H1 (cell line): ENCODE measurements at places on chromosomes 6 and 20. TPM values are rescaled to one million over a fixed set of nuclear protein-coding genes. Genes with fewer than 3 reads are reported as not detected.

DNA sequence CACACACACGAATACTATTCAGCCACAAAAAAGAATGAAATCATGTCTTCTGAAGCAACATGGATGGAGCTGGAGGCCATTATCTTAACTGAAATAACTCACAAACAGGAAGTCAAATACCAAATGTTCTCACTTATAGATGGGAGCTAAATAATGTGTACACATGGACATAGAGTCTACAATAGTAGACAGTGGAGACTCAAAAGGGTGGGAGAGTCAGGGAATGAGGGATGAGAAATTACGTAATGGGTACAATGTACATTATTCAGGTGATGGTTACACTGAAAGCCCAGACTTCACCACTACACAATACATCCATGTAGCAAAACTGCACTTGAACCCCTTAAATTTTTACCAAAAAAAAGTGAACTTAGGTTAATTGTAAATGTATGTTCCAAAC is 160.4 kb downstream of the TASP1 start:
- DNase-seq, result no peak
- H3K27me3 ChIP-seq, result no peaks in the 10 kb centered on the region
- no peak overlapping the region for H3K27ac ChIP-seq
- H3K36me3 ChIP-seq, result no peaks in the 10 kb centered on the region; the same call in 1 of the 2 replicates
- no peak overlapping the region for H3K4me3 ChIP-seq

- H3K36me3 ChIP-seq, result peaks cover 4% of the 10 kb centered on the region; the same call in 1 of the 2 replicates
- DNase-seq, result no peak
- no peaks in the 10 kb centered on the region for H3K27me3 ChIP-seq
- peaks cover 26% of the 10 kb centered on the region for H3K4me1 ChIP-seq
- H3K27ac ChIP-seq, result no peak overlapping the region
These were observed 181.6 kb downstream of the JARID2 start for GRCh38 chr6:15427331-15428070.

GRCh38 chr6:47159763-47160162 is 117.6 kb upstream of the ADGRF1 start:
- H3K4me1 ChIP-seq, result no peaks in the 10 kb centered on the region
- no peaks in the 10 kb centered on the region for H3K27me3 ChIP-seq
- no peaks in the 10 kb centered on the region for H3K36me3 ChIP-seq
- H3K27ac ChIP-seq, result no peak overlapping the region
- no peak overlapping the region for H3K4me3 ChIP-seq
- no peak for DNase-seq

- H3K27me3 ChIP-seq, result no peaks in the 10 kb centered on the region
- H3K36me3 ChIP-seq, result no peaks in the 10 kb centered on the region
- peaks cover 37% of the 10 kb centered on the region for H3K4me1 ChIP-seq
- H3K4me3 ChIP-seq, result no peak overlapping the region
These were observed 70.9 kb downstream of the ARID1B start for GRCh38 chr6:156848123-156848522.

DNA sequence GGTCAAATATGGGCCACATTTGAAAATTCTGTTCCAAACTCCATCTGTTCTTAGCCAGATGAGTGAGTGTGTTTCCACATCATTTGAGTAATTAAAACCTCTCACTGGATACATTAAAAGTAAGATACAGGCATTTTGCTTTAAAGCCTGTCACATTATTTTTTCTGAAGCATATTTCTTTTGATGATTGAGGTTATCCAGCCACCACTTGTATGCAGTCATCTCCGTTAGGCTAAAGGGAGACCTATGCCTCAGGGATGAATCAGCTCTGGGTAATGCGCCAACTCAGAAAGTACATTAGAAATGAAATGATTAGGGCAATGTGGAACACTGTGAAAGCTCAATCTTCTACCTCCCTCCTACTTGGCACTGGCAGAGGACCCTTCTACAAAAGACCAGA is 90.7 kb downstream of the SNAP25 start:
- H3K4me1 ChIP-seq, result no peaks in the 10 kb centered on the region
- no peak for DNase-seq
- no peak overlapping the region for H3K27ac ChIP-seq

GRCh38 chr6:117483645-117484016 is 1.2 kb downstream of the DCBLD1 start:
- peak overlapping the region; percentile 96 for H3K4me3 ChIP-seq
- no peak for DNase-seq
- peaks cover 10% of the 10 kb centered on the region for H3K4me1 ChIP-seq
- H3K27me3 ChIP-seq, result no peaks in the 10 kb centered on the region
- H3K27ac ChIP-seq, result no peak overlapping the region

DNA sequence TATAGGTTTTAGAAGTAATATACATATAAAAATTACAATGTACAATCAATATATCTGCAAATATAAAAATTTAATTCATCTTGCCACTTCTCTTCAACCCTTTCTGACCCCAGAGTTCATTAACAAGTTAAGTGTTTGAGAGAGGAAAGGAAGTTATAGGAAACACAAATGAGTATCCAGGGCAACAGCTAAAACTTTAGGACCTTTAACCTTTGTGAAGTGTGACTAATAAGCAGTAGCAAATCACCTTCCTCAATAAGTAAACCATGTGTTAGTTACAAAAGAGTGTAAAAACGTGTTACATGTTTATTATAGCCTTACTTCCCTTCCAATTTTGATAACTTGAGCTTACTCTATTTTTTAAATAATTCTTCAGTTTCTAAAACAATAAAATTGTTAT is 73.4 kb upstream of the SIM1 start:
- H3K4me3 ChIP-seq, result no peak overlapping the region
- H3K36me3 ChIP-seq, result no peaks in the 10 kb centered on the region; the same call in 1 of the 2 replicates
- H3K27me3 ChIP-seq, result no peaks in the 10 kb centered on the region
- H3K4me1 ChIP-seq, result no peaks in the 10 kb centered on the region
- H3K27ac ChIP-seq, result no peak overlapping the region

DNA sequence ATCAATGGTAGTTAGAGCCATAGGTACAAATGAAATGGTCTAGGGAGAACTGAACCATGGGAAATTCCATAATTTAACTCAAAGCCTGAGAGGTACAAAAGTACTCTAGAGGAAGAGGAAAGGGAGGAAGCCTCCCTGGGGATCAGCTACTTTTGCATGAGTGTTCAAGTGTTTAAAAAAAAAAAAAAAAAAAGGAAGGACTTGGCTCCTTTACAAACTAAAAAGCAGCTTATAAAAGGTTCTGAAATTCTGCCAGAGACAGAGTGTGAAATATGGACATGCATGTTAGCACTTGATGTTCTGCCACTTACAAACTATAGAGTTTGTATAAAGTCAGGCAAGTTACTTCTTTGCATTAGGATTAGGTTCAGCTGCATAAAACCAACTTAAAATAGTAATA is 290.0 kb downstream of the TBC1D7 start:
- no peaks in the 10 kb centered on the region for H3K36me3 ChIP-seq
- no peaks in the 10 kb centered on the region for H3K27me3 ChIP-seq
- DNase-seq, result no peak
- H3K4me3 ChIP-seq, result no peak overlapping the region

DNA sequence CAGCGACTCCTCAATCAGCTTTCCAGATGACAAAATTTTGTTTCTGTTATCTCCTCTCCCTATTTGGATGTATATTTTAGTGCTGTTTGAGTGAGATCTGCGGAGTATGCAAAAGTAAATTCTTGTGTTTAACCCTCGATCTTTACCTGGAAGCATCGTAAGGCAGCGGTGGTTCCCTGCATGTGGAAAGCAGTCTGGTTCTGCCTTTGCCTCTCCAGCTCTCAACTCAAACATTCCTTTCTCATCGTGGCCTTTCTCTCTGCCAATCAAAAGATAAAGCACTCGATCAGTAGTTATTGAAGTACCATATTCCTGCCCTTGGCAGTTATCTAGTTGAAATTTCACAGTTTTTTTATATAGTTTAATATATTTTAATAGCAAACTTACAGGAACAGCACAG is 44.0 kb upstream of the BTN3A2 start:
- H3K27me3 ChIP-seq, result no peaks in the 10 kb centered on the region; the same call in 1 of the 2 replicates
- no peak overlapping the region for H3K27ac ChIP-seq
- H3K4me3 ChIP-seq, result peak overlapping the region; percentile 79
- peaks cover 4% of the 10 kb centered on the region for H3K4me1 ChIP-seq

DNA sequence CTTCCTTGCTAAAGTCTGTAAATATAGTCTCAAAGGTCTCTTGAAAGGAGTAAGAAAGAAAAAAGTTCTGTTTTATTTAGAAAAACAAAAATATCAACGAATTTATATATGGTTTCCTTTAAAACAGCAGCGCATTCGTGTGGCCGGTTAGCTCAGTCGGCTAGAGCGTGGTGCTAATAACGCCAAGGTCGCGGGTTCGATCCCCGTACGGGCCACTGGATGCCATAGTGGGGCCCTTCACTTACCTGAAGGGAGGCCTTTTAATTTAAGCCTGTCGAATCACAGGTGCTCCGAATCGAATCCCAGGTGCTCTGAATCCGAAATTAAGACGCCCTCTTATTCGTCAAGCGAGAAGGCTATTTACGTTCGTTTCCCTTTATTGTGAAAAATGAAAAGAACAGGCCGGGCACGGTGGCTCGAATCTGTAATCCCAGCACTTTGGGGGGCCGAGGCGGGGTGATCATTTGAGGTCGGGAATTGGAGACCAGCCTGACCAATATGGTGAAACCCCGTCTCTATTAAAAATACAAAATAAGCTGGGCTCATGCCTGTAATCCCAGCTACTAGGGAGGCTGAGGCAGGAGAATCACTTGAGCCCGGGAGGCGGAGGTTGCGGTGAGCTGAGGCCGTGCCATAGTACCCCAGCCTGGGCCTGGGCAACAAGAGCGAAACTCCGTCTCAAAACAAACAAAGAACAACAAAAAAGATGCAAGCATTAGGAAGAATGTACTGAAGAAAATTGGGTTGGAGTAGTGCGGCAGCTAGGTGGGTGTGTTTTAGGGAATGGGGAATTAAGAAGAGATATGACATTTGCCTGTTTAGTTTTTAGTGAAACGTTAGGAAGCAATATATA is 195.8 kb upstream of the ZNF184 start:
- no peaks in the 10 kb centered on the region for H3K36me3 ChIP-seq
- peaks cover 14% of the 10 kb centered on the region; the same call in 1 of the 2 replicates for H3K27me3 ChIP-seq
- peaks cover 5% of the 10 kb centered on the region; the same call in 1 of the 2 replicates for H3K4me1 ChIP-seq
- no peak overlapping the region for H3K27ac ChIP-seq
- H3K4me3 ChIP-seq, result peak overlapping the region; percentile 60

- H3K36me3 ChIP-seq, result no peaks in the 10 kb centered on the region
- H3K27me3 ChIP-seq, result peaks cover 4% of the 10 kb centered on the region; the same call in 1 of the 2 replicates
- DNase-seq, result no peak
These were observed 287.8 kb downstream of the CDH4 start for GRCh38 chr20:61539706-61540360.

DNA sequence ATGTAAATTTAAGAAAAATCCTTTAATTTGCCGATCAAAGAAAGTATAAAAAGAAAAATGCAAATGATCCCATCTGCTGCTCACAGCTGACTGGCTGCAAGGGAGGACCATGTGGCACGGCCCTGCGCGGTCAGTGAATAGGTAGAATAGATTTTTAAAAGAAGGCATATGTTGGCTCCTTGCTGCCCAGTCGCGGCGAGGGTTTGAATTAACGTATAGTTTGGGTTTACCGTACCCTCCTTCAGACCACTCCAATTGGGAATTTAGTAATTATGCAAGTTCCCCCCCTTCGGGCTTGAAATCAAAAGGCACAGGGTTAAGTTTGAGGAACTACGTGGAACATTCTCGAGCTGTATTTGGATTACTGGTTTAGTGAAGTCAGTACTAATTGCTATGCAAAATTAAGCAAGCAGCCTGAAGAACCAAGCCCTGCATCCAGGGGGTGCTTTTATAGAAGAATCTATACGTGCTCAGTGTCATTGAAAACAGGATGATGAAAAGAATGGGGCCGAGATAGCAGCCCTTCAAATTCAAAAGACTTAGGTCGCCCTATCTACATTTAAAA is 1.1 kb upstream of the BEND3 start:
- DNase-seq, result peak; percentile 69
- peaks cover 17% of the 10 kb centered on the region for H3K4me1 ChIP-seq
- peak overlapping the region; percentile 99 for H3K27ac ChIP-seq

- no peak overlapping the region for H3K4me3 ChIP-seq
- no peaks in the 10 kb centered on the region for H3K4me1 ChIP-seq
- peaks cover 13% of the 10 kb centered on the region for H3K36me3 ChIP-seq
- no peak for DNase-seq
- no peaks in the 10 kb centered on the region for H3K27me3 ChIP-seq
These were observed 12.9 kb downstream of the ZNF335 start for GRCh38 chr20:45959126-45959525.

DNA sequence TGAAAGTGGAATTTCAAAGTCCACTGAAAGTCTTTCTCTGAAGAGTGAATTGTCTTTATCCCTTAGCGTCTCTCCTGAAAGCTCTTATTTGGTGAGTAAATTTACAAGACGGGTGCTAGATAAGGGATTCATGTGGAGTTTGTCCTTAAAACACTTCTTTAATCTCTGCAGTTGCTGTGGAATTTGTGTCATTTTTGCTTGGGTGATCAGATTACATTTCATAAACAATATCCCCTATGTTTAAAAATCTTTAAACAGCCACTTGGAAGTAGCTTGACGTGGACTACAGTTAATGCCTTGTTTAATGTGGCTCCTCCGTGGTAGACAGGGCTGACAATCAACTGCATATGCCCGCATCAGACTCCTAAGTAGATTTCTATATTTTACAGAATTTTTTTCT is 175.4 kb upstream of the ZNF217 start:
- H3K27me3 ChIP-seq, result no peaks in the 10 kb centered on the region
- H3K27ac ChIP-seq, result no peak overlapping the region
- H3K4me1 ChIP-seq, result peaks cover 18% of the 10 kb centered on the region

DNA sequence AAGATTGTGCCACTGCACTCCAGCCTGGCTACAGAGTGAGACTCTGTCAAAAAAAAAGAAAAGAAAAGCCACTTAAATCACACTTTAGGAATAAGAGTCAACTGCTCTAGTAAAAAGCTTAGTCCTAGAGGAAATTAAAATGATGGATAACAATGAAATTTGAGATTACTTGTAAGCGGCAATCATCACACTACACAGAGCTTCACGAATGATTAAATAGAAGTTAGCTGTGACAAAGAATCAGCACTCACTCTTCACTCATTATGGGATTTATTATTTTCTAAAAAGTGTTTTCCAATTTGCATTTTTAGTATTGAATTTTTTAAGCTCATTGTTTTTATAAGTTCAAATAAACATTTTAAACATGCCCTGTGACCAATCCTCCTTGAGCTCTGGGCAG is 718.0 kb downstream of the UTRN start:
- DNase-seq, result no peak
- H3K4me1 ChIP-seq, result no peaks in the 10 kb centered on the region; the same call in 1 of the 2 replicates
- H3K27me3 ChIP-seq, result no peaks in the 10 kb centered on the region
- H3K36me3 ChIP-seq, result no peaks in the 10 kb centered on the region
- no peak overlapping the region for H3K4me3 ChIP-seq

DNA sequence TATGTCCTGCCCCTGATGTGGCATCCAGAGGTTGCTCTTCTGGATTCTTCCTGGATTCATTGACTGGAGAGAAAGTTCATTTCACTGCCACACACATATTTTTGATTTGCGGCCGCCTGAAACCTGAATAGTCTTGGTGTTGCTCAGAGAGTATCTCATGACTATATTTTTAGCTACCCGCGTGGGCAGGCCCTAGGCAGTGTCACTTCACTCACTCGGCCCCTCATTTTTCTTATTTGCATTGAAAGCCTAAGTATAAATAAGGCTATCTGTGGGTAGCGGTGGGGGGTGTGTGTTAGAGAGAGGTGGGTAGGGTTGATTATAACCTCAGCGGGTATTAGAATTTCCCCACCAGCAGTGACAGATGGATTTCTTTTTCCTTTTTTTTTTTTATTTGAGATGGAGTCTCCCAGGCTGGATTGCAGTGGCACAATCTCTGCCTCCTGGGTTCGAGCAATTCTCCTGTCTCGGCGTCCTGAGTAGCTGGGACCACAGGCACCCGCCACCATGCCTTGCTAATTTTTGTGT is 113.5 kb downstream of the JARID2 start:
- H3K4me3 ChIP-seq, result no peak overlapping the region
- peaks cover 36% of the 10 kb centered on the region for H3K4me1 ChIP-seq
- H3K36me3 ChIP-seq, result no peaks in the 10 kb centered on the region; the same call in 1 of the 2 replicates
- H3K27me3 ChIP-seq, result no peaks in the 10 kb centered on the region
- no peak overlapping the region for H3K27ac ChIP-seq

TAF4 gene
- 30.1 and 33.0 TPM in 2 replicates for total RNA-seq

CST7 gene
- total RNA-seq, result not detected in 2 replicates

TBC1D20 gene
- 16.2 and 17.1 TPM in 2 replicates for total RNA-seq

CSTF1 gene
- 56.4 and 59.4 TPM in 2 replicates for total RNA-seq

MICB gene
- 15.4 and 16.2 TPM in 2 replicates for total RNA-seq

UBD gene
- total RNA-seq, result not detected in 2 replicates

VSX1 gene
- total RNA-seq, result not detected in 2 replicates
